ENCODE measurements at places on chromosomes 1 and 21.

DNA sequence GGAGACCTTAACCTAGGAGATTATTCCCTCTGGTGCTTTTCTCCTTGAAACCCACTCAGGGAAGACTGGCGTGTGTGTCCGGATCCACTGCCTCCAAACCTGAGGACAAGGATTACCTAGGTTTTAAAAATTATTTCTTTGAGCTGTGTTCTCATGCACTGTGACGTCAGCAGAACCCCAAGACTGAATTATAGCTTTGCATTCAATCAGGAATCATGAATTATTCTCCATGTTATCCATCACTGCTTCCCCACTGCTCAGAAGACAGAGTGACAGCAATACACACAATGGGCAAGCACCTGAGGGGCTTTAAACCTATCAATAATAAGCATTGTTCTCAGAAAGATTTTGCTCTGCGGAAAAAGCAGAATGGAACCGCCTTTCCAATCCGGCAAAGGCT lies 253.2 kb upstream of the FOXD3 start:
- no peak for DNase-seq

DNA sequence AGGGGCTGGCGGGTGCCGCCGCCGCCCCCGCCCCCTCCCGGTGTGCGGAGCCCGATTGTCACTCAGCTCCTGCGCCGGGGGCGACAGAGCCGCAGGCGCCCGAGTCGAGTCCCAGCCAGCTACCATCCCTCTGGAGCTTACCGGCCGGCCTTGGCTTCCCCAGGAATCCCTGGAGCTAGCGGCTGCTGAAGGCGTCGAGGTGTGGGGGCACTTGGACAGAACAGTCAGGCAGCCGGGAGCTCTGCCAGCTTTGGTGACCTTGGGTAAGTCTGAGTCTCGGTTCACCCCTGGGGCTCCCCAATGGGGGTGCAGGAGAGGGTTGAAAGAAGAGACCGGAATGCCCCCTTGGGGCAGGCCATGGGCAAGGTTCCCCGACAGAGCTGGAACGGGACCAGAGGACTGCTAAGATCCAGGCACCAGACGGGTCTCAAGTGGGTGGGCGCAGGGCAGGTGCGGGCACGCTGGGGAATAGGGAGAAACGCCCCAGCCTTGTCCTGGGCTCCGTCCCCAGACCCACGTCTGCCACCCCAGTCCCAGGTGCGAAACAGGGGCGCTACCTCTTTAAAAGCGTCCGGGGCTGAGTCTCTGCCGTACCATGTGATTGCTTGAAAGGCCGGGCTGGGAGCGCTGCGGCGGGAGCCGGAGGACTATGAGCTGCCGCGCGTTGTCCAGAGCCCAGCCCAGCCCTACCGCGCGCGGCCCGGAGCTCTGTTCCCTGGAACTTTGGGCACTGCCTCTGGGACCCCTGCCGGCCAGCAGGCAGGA lies at the start of gene ADORA1:
ADORA1 (plus strand) TSS at position 61 of the 765 bp plus-strand sequence. CDS start 1,116 bp downstream, outside the sequence.
- peak; percentile 16 for DNase-seq

DNA sequence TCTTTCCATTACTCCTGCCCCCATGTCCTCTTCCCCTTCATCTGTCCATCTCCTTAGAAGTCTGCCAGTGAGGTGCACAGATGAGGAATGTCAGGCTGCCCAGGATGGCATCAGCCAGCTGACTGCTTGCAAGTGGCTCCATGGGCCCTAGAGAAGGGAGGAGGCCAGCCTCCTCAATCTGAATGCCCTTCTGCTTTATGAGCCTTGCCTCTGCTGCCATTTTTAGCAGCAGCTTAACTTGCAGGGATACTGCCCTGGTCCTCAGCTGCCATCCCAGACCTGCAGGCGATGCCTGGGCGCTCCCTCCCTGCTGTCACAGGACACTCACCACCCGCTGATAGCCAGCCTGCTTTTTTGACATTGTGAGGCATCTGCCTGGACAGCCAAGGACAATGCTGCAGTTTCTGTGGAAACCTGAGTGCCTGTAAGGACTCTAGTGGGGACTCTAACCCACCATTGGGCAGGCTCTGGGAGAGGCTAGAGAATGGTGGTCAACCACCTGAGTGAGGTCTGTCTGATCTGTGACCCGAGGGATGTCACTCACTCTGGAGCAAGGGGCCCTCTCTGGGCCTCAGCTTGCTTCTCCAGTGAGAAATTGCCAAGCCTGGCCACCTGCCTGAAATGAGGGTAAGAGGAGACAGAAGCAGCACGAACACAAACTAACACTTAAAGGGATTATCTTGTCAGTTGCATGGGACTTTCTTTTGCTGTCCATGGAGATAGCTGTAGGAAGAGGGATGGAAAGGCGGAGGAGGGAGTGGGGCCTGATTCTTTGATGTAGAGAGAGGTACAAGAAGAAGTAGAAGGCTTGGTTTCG lies 185.0 kb downstream of the MIS18A start:
- DNase-seq = no peak

- no peak for DNase-seq
These were observed 288.4 kb upstream of the RGS18 start for GRCh38 chr1:191869790-191870312.

- no peak for DNase-seq
These were observed 235.7 kb downstream of the BACH1 start for GRCh38 chr21:29534448-29534847.

DNA sequence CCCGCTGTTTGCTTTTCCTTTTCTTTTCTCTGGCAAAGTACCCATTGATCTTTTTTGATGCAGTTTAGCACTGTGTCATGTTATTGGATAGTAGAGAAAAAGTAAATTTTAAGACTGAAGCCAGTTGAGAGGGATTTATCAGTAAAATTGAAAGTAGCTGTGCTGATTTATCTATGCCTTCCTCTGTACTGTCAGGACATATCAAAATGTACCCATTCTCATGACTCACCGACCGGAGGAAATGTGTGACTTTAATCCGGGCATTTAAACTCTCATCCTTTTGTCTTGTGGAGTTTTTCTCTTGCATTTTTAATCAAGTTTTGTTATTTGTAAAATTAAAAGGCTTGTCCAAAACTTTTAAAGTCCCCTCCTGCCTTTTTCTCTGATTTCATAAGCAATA lies 276.6 kb upstream of the FMN2 start:
- DNase-seq = no peak

DNA sequence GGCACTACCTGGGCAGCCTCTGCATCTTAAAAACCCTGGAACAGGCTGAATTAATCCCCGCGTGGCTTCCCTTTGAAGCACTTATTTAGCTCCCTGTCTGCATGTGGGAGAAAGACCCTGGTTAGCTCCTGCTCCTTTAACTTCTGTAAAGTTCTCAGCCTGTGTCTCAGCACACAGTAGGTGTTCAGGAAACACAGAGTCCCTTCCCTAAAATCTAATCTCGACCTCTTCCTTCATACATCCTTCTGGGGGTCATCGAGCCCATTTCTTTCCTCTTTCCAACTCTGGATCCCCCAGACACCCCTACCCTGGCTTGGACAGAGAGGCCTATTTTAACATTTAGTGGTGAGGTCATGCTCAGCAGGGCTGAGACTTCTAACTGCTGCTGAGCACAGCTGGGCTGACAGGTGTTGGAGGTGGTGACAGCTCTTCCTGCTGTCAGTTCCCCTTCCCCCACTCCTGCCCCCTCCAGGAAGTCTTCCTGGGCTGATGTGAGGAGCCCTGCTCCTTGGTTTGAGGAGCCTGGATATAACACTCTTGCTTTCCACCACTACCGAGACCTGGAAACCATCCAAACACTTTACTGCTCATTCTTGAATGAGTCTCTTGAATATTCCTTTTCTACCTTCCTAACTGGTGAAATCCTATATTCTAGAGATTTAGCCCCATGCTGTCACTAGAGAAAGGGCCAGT lies 5.3 kb downstream of the E2F2 start:
- DNase-seq = no peak

DNA sequence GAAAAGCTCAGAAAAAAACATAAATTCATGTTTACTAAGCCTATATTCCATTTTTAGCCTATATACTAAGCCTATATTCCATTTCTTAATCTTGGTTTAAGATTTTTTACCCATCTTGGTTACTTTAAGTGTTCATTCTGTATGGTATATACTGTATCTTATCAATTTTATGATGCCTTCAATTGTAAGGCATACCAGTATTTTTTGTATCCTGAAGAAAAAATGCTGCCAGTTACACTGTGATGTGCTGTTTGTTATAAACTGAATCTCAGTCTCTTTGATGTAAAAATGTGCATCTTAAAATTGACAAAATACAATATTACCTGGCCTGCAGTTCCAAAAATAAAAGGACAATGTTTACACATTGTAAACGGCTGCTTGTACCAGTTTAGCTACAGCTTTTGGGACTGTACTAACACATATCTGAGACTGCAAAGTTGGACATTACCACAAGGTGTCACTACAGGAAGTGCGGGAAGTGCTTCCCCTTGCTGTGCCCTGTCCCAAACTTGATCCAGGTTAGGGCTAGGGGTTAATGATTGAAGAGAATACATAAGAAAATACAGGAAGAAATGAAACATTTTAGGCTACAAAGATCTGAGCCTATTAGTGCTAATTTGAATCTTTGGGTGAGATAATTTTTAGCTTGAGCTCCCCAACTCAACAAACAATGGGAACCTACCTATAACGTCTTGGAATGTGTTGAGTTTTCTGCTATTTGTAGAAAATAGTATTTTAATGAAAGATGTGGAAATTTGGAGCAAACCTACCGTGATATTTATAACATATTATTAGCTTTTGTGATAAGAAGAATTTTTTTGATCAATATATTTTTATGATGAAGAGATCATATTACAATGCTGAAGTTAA lies 108.9 kb downstream of the LBR start:
- DNase-seq = peak; percentile 84

DNA sequence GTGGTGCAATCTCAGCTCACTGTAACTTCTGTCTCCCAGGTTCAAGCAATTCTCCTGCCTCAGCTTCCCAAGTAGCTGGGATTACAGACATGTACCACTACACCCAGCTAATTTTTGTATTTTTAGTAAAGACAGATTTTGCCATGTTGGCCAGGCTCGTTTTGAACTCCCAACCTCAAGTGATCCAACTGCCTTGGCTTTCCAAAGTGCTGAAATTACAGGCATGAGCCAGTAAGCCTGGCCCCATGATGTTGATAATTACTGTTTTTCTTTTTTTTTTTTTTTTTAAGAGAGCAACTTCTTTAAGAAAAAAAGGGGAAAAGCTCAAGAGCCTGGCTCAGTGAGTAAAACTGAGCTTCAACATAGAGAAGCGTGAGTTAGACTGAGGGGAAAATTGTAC lies 9.6 kb upstream of the SOAT1 start:
- no peak for DNase-seq

- no peak for DNase-seq
These were observed 1570.6 kb downstream of the BRINP3 start for GRCh38 chr1:188906921-188907641.

DNA sequence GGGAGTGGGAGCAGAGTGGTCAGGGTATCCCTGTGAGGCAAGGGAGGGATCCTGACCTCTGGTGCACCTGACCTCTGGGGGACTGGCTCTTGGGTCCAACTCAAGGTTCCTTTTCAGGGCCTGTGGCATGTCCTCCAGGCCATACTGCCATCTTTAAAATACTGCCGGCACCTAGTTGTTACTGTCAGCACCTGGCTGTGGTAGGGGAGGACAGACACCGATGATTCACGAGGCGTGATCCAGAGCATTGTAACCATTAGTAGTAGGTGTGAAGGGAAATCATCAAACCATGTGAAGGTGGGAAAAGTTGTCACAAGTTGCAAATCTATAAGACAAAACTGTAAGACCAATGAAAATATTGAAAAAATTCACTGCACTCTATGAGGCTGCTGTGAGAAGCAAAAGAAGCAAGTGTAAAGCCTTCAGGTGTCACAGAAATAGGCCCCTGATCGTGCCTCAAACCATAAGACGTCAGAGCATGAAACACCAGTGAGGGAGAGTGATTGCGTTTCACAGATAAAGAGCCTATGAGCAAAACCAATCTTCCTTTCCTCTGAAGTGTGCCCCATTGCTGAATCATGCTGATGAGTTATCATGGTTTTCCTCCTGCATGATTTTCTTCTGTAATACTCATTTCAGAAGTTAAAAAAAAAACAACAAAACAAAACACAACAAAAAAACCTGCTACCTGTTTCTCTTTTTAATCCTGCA lies 55.3 kb downstream of the CDC7 start:
- DNase-seq = peak; percentile 88

DNA sequence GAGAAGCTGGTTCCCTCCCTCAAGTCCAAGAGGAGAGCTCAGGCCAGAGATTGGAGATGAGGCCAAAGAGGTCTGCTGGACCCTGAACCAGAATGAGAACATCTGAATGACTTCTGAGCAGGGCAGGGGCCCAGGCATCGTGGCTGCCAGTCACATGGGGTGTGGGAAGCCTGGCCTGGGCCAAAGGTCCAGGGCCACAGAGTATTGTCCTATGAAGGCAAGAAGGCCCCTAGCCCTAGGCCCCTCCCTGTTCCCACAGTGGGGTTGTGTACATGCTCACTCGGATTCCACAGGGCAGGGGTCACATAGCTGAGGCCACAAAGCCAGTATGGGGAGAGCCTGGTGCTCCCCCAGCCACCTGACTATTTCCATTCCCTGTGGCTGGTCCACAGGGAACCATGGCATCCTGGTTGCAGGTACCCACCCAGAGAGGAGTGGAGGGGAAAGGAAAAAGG lies 18.5 kb upstream of the SLC1A7 start:
- DNase-seq = no peak

DNA sequence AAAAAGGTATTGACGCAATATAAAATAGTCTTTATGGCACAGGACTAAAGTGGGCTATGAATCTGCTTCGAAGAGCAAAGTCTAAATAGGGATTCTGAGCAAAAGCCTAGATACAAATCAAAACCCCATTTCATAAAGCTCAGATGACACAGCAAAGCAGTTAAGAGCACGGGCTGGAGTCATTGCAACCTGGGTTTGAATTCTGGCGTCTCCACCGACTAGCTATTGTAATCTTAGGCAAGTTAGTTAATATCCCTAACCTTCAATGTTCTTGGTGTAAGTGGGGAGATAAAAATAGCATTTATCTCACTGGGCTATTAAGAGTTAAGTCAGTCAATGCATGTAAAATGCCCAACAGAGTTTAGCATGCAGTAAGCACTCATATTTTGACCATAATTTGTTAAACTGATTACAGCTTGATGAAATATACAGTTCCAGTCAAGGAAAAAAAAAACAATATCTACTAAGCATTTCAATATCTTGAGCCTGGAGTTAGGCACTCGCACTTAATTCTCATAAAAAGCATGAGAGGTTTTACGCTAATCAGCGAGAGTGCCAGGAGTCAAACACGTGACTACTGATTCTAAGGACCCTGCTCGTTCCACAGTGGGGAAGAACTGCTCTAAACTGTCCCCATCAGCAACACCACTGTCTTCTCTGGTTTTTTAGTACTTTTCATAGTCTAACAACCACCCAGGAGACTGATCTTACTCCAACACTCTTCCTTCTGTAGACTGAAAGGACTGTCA lies 75.5 kb downstream of the JAK1 start:
- no peak for DNase-seq

- DNase-seq = peak; percentile 61
These were observed 7.0 kb upstream of the C1orf174 start for GRCh38 chr1:3907031-3907534.
